CD4-positive, alpha-beta memory T cell (primary cell): ENCODE measurements at places on chromosomes 2 and 18. TPM values are rescaled to one million over a fixed set of nuclear protein-coding genes. Genes with fewer than 3 reads are reported as not detected.

GRCh38 chr2:84856787-84857186 lies 24.1 kb downstream of the TRABD2A start:
- H3K36me3 ChIP-seq: peaks cover 8% of the 10 kb centered on the region
- H3K4me1 ChIP-seq: peaks cover 98% of the 10 kb centered on the region
- peak overlapping the region; percentile 53 for H3K27ac ChIP-seq
- H3K27me3 ChIP-seq: no peaks in the 10 kb centered on the region
- peak; percentile 51 for DNase-seq

GRCh38 chr2:225797394-225797793 lies 397.9 kb downstream of the NYAP2 start:
- H3K27ac ChIP-seq: no peak overlapping the region
- no peaks in the 10 kb centered on the region for H3K27me3 ChIP-seq
- no peak for DNase-seq
- H3K4me3 ChIP-seq: no peak overlapping the region

Gene PDE11A
- total RNA-seq: not detected

DNA sequence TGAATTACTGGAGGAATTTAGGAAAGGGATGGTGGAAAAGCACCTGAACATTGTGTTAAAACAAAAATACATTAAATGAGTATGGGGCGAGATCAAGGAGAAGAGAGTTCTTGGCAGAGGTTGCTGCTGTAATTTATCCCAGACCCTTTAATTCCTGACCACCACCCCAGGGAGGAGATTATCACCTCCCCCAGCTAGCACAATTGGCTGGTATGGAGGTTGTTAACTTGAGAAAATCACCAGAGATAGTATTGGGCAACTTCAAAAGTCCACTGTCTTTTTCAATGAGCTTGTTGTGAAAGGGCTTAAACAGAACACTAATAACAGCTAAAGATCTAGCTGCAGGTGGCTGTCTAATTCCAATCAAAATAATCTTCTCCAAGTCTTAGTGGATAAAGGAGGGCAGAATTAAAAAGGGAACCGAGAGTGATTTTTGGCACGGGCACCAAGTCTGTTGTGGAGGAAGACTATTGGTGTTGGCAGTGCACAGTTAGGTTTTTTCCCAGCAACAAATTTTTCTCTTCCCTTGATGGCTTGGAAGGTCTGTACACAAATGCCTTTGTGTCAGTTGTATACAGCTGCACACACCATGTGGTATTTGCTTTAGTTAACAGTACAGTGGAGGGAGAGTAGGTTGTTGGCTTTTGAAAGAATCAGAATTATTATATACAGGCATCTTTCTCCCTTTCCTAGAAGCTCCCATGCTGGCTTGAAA lies 289.5 kb downstream of the SLC4A3 start:
- no peak overlapping the region for H3K4me3 ChIP-seq
- no peaks in the 10 kb centered on the region for H3K4me1 ChIP-seq
- no peak for DNase-seq
- H3K27ac ChIP-seq: no peak overlapping the region
- no peaks in the 10 kb centered on the region for H3K36me3 ChIP-seq
- H3K27me3 ChIP-seq: no peaks in the 10 kb centered on the region

GRCh38 chr2:12718711-12719399 lies 2.1 kb downstream of the TRIB2 start:
- DNase-seq: no peak
- H3K27me3 ChIP-seq: no peaks in the 10 kb centered on the region
- peak overlapping the region; percentile 84 for H3K27ac ChIP-seq
- H3K4me3 ChIP-seq: peak overlapping the region; percentile 78
- H3K36me3 ChIP-seq: peaks cover 11% of the 10 kb centered on the region

Gene AGXT
- total RNA-seq: not detected

DNA sequence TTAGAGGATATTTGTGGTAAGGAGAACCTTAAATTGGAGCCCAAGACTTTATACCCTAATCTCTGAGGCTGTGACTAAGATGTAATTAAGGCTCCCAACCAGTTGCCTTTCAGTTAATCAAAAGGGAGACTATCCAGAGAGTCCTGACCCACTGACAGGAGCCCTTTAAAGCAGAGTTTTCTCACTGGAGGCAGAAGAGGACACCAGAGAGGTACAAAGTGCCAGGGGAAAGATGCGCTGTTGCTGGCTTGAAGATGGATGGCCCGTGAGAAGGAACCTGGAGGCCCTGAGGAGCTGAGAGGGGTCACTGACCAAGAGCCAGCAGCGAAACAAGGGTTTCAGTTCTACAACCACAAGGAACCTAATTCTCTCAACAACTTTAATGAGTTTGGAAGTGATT lies 137.3 kb downstream of the TMEM131 start:
- no peaks in the 10 kb centered on the region for H3K27me3 ChIP-seq
- no peak overlapping the region for H3K4me3 ChIP-seq
- H3K27ac ChIP-seq: no peak overlapping the region
- no peaks in the 10 kb centered on the region for H3K4me1 ChIP-seq
- DNase-seq: no peak
- H3K36me3 ChIP-seq: no peaks in the 10 kb centered on the region
